ENCODE measurements at places on chromosomes 5 and 9. TPM values are rescaled to one million over a fixed set of nuclear protein-coding genes. Genes with fewer than 3 reads are reported as not detected.

GRCh38 chr5:66356011-66356565 is 212.0 kb downstream of the SREK1 start:
- DNase-seq = no peak

C9orf50 gene
- total RNA-seq = not detected

NPM1 gene
- total RNA-seq = 416 TPM

DNA sequence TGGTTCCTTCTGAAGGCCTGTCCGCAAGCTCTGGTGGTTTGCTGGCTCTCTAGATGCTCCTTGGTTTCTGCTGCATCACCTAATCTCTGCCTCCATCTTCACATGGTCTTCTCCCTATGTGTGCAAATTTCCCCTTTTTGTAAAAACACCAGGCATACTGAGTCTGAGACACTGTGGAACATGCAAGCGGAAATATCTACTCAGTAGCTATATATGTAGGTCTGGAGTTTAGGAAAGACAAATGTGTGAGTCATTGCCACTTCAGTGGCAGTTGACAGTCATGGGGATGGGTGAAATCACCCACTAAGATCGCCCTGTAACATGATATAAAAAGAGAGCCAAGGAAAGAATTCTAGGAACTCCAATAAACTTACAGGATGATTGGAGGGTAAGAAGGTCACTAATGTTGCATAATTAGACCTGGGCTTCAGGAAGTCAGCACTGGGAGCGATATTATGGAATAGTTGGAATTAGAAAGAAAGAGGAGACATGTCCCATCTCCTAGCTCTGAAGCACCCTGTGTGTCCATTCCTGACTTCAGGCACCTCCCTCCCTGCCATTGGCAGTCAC is 22.7 kb upstream of the UBLCP1 start:
- DNase-seq = no peak

DNA sequence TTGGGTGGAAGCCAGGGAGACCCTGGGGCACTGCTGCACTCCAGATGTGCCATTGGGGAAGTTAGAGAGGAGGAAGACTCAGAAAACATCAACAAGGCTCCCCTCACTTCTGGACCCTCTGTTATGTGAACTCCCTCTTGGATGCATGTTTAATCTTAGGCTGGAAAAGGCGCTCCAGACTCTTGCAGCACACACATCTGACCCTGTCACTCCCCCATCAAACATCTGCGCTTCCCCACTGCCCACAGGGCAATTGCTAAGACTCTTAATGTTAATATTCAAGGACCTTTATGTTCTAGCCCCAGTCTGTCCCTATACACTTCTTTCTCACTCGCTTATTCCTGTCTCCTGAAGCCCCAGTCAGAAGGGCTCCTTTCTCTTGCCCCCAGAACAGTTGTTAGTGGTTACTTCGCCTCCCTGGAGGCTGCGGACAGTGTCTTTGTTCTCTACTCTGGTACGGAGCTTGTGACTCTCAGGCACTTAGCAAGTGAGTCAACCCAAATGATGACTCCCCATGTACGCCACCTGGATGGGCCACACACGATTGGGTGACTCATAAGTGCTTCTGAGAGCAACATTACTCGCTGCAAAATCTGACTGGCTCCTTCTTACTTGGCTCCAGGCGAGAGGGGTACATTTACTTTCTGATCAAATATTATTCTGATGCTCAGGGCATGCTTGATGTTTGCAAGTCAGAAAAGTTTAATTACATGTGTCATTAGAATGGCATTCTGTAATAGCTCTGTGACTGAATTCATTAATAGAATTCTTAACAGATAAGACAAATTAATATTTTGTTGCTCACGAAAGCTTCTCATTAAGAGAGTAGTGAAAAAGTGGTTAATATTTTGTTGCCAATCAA is 193.6 kb downstream of the HSPA4 start:
- no peak for DNase-seq

Data from stomach (tissue), 19 donors.